ENCODE measurements at places on chromosomes 7 and 10.

DNA sequence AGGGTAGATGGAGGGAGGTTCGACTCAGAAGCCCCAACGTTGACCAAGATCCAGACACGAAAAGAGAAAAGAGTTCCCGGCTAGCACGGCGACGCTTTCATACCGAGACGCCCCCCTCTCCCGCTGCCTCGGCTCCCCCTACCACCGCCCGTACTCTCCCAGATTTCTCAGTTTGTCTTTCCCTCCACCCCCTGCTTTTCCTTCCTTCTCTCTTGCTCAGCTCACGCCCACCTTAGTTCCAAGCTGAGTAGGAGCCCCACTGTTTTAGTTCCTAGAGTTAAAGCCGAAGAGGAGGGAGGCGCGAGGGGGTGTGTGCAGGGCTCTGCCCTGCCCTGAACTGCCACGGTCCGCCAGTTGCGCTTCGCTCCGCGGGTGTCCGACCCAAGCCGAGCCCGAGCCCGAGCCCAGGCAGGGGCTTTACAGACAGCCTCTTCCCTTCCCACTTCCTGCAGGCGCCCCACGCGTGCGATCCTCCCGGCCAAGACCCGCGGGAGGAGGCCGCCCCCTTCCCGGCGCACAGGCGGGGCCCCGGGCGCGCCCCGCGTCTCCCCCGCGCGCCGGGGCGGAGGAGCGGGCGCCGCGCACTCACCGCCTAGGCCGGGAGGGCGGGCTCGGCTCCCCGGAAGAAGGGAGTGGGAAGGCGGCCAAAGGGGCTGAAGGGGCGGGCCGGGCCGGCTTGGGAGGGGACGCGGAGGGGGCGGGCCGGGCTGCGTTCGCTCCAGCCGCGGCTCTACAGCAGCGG is at the start of gene EPHB6:
Gene EPHB6, plus strand, starts transcription at position 705 of the 742 bp plus-strand sequence. CDS start 8,152 bp downstream, outside the sequence.
- peak; percentile 66 for DNase-seq

DNA sequence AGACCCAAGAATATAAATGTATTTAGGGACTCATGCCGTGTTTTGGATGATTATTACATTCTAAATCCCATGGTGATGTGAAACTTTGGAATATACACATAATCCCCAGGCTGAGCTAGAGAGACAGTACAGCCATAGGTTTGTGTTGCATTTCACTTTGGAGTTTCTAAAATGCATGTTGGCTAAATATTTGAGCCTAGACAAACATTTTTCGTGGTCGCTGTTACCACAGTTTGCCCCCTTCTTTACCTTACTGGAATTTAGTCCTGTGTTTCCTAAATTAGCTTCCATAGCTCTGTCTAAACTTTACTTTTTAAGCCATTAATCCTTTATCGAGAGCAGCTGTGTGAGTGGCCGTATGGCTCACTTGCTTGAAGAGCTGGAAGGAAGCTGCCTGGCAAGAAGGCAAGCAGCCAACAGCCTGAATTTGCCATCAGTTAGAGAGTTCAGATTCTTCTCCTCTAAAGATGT is 192.0 kb downstream of the BICC1 start:
- DNase-seq = no peak

- DNase-seq = peak; percentile 92
Measured at GRCh38 chr7:7177044-7177517, 5.3 kb upstream of the C1GALT1 start.

DNA sequence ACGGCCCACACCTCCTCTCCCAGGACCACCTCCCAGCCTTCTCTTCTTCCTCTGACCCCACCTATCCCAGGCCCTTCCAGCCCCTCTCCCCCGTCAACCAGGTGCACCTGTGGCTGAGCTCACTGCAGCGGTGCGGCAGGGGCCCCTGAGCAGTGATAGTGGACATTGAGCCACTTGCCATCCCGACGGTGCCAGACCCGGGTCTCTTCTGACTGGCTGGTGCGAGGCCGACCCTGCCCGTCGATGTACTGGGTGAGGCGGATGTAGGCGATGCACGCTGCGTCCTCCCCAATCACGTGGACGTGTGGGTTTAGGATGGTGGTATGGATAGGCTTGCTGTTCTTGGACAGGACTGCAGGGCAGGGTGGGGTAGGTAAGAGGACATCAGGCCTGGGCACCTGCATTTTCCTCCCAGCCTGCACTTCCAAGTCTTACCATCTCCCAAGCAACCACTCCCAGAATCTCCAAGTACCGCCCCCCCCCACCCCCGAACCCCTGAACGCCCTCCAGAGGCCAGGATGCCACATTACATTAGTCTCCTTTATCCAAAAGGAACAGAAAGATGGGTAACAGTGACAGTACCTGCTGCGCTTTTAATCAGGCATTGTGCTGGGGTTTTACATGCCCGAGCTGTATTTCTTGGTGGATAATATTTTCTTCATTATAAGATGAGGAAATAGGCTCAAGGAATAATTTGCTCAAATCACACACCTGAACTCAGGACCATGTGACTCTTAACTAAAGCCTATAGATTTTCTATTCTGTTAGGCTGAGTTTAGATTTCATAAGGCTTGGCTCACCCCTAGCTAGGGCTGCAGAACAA is 3.7 kb upstream of the NDST2 start:
- DNase-seq = peak; percentile 75

DNA sequence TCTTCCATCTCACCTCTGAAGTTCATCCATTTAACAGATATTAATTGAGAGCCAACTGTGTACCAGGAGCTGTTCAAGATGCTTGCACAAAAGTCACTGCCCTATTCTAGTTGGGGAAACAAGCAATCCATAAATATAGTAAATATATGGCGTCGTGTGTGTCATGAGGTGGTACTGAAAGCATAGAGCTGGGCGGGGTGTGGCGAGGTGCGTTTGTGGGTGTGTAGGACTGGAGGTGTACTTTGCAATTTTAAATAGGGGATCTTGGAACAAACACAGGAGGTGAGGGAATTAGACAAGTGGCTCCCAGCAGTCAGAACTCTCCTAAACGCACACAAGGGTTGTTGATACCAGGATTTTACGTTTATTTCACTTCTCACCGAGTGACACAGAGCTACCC is 490 bp upstream of the ZNF239 start:
- DNase-seq = no peak

GRCh38 chr7:40546616-40547501 is 412.1 kb downstream of the SUGCT start:
- no peak for DNase-seq

DNA sequence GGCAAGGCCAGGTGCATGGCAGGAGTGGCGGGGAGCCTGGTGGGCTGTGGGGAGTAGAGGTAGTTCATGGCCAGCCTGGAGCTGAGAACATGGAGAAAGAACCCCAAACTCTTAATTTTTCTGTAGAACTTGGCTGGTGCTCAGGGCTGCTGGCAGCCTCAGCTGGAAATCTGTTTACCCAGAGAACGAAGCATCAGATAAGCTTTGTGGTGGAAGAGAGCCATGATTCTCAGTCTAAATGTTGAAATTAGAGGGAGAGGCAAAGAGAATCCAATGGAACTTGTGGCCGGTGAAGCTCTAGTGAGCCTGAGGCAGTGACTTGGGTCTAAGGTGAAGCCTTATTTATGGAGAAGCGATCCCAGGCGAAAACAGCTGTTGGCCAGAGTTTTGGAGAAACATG is 126.4 kb downstream of the CCDC3 start:
- no peak for DNase-seq

DNA sequence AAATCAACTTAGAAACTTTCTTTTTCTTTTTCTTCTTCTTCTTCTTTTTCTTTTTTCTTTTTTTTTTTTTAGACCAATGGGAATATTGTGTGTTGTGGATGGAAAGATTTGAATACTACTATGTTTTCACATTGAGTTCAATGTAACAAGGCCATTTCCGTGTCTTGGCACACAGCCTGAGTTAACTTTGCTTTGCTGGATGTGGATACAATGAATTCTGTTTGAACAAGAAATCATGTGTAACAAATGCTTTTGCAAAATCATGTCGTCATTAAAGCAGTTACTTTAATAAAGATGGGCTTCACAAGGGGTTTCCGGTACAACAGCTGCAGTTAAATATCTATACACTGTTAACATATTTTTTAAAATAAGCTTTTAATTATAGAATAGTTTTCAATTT is 13.5 kb upstream of the ENTPD1 start:
- no peak for DNase-seq

DNA sequence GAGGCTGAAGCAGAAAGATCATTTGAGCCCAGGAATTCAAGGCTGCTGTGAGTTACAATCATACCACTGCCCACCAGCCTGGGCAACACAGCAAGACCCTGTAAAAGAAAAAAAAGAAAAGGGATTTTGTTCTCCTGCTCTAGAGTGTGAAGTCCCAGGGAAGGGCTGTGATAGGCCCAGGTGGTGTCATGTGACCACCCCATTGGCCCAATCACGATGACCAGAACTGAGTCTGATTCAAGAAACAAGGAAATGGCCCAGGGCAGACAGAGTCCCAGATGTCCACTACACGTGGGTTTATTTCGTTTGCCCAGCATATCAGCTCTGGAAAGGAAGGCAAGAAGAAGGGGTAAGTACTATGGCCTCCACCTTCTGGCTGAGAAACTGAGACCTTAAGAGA is 81.3 kb upstream of the CUX1 start:
- no peak for DNase-seq

DNA sequence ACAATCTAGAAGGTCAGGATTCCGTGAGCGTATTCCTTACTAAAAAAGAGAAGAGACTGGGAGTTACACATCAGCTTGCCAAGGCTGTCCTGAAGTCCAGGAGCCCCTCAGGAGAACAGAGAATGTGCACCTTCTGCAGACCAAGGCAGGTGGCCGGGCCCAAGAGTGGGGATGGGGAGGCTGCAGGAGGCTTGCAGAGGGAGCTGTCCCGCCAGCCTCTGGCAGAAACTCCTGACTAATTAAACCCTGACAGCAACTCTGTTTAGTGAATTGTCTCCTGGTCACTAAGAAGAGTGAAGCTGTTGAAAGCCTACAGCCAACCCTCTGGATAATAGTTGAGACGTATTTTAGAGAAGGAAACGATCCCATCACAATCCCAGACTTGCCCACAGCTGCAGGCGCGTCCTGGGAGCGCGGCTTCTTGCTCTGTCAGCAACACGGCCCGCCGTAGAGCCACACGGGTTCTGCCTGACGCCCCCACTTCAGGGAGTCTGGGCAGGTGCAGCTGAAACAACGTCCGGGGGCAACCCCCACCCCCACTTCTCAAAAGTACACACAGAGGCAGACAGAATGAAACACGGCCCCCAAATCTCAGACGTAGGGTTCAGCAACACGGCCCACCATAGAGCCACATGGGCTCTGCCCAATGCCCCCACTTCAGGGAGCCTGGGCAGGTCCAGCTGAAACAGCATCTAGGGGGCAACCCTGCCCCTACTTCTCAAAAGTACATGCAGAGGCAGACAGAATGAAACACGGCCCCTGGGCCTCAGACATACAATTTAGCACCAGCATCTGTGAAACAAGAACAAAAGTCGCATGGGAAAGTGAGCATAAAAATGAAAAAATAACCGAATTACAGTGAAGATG is 45.2 kb downstream of the DIP2C start:
- no peak for DNase-seq

Data from mesendoderm (in vitro differentiated cells).